Fibroblast of villous mesenchyme (primary cell): ENCODE measurements at places on chromosomes 5 and 9. TPM values are rescaled to one million over a fixed set of nuclear protein-coding genes. Genes with fewer than 3 reads are reported as not detected.

CTNND2 gene
- total RNA-seq, result not detected in 2 replicates

INSL6 gene
- total RNA-seq, result 0.43 and 0.64 TPM in 2 replicates

FOXB2 gene
- total RNA-seq, result not detected in 2 replicates

FBLL1 gene
- 0.32 and 0.43 TPM in 2 replicates for total RNA-seq

SREK1IP1 gene
- 9.0 and 12.5 TPM in 2 replicates for total RNA-seq

ZCCHC9 gene
- total RNA-seq, result 23.2 and 33.7 TPM in 2 replicates
